ENCODE measurements at places on chromosomes 5 and 9.
A peak's percentile ranks its signal among the peaks of the same experiment; 100 is the strongest.

DNA sequence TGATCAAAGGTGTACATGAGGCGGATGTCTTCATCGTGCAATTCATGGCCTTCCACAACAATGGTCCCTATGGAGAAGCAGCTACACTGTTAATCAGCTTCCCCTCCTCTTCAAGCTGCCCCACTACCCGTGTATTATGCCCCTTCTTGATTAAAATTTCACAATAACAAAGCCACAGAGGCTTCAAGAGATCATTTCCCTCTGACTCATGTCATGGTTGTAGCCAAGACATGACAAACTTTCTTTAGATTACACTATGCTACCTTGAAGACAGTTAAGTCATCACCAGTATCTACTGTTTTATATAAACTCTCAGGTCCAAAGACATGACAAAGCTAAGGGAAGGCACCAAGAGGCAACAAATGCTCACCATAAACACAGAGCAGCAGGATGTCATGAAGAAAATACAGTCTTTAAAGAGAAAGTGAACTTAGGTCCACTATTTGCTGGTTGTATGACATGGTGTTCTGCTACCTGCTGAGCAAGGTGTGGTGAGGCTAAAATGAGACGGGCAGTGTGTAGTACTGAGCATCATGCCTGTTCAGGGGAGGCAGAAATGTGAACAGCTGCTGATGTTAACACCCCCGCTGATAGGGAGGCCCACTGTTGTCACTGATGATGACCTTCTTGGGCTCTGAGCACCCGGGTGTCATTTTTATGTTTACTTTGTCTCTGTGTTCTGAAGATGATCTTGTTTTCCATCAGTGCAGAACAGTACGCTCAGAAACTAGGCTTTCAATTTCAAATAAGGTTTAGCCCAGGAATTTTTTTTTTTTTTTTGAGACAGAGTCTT, 48.3 kb downstream of the IARS1 start:
- DNase-seq = no peak

DNA sequence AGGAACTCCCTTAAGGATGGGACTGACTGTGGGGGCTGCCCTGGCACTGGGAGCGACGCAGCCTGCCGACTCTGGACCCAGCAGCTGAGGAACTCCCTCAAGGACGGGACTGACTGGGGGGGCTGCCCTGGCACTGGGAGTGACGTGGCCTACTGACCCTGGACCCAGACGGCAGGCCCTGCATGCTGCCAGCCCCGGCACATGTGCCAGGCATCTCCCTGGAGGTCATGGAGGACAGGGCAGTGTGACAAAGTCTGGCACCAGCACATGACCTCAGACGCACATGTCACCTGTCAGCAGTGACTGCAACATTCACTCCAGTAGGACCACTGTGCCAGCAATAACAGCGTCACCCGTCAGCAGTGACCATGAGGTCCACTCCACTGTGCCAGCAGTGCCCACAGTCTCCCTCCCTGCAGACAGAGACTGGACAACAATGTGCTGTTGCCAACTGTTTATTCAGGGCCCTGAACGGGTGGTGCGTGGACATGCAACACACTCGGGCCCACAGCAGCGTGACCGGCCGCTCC, 4.5 kb downstream of the FBXW5 start:
- no peak for DNase-seq

DNA sequence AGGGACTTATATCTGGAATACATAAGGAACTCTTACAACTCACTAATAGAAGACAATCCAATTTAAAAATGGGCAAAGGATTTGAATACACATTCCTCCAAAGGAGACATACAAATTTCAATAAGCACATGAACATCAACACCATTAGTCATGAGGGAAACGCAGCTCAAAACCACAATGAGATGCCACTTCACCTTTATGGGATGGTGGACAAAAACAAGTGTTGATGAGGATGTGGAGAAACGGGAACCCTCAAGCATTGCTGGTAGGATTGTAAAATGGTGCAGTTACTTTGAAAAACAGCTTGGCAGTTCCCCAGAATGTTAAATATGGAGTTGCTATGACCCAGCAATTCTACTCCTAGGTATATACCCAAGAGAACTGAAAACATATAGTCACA, 72.7 kb upstream of the IER5L start:
- no peak for DNase-seq

GRCh38 chr5:146680846-146681584, 165.0 kb upstream of the GPR151 start:
- DNase-seq = no peak

DNA sequence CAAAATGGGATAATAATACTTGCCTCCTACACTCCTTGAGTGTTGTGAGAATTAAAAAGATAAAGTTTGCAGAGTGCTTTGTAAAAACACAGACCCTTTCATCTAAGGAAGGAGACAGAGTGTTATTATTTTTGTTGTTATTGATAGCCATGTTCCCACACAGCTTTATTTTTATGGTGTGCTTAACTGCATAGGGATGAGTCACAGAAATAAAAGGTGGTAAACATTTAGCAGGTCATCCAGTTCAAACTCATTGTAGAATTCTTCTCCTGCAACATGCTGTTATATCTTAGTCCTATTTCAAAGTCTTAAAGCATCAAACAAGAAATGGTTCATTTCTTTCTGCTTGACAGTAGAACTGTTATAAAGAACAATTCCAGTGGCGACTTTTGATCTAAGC, 367.5 kb upstream of the ACTBL2 start:
- no peak for DNase-seq

- peak; percentile 62 for DNase-seq
Measured at GRCh38 chr5:43007246-43007910, 32.7 kb downstream of the ANXA2R start.

- DNase-seq = no peak
Measured at GRCh38 chr9:72494051-72494450, 27.4 kb upstream of the TMC1 start.

DNA sequence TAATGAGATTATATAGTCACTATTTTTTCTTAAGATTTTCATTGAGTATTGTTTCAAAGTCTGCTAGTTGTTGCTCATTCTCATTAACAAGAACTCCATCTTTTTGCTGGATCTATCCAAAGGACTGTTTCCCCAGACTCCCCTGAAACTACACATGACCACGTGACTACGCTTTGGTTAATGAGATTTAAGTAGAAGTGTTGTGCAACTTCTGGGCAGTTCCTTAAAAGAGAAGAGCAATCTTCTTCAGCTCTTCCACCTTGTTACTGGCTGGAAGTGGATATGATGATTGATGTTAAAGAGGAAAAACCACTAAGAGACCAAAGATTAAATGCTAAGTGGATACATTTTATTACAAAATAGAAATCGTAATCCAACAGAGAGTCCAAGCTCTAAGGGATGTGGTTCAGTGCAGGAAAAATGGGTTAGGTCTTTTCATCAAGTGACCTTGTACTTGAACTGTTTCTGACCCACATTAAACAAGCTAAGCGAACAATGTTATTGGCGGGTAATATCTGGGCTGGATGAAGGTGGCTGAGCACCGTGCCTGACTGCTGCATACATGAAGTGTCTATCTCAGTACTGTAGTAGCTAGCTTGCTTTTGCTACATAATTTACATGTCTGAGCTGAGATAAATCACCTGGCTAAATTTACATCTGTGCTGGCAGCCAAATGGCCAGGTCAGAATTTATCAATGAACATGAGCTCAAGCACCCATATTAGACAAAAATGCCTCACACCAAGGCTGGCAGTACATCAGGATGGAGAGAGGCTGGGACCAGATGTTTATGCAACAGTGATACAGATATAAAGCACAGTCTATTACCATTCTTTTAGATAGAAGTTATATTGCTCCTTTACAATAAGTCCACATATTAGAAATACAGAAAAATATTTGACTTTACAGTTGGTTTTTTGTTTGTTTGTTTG, 7.5 kb upstream of the CTNNAL1 start:
- no peak for DNase-seq

All from T-helper 17 cell (primary cell).